ENCODE measurements at places on chromosomes 3 and 15.

DNA sequence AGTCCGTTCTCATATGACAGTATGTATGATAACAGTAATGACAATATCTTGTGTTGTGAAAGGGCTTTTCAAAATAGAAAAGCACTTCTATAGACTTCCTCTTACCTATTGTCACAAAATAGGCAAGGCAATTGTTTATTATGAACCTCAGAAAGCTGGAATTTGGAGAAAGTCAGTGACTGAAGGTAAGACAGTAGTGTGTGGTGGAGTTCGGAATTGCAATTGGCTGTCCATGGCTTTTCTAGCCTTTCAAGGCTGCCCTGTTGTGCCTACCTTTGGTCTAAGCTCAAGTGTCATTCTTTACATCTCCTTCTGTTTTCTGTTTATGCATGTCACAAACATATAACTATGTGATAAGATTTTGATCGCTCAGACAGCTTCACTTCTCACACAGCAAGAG is 219.3 kb upstream of the NR2E3 start:
- no peak for DNase-seq

DNA sequence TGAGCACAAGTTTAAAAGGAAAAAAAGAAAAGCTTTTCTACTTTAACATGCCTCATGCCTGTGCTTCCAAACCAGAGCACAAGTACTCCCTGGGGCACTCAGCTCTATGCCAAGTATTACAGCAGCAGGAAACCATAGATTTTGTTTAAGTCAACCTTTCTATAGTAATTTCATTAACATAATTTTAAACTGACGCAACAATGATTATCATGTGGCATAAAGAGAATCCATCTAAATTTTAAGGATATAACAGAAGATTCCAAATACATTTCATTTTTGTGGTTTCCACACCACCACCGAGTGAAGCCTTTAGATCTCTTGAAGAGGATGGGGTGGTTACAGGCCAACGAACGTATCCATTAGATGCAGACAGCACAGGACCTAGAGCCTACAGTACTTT is 112.1 kb downstream of the TNIK start:
- DNase-seq, result no peak

DNA sequence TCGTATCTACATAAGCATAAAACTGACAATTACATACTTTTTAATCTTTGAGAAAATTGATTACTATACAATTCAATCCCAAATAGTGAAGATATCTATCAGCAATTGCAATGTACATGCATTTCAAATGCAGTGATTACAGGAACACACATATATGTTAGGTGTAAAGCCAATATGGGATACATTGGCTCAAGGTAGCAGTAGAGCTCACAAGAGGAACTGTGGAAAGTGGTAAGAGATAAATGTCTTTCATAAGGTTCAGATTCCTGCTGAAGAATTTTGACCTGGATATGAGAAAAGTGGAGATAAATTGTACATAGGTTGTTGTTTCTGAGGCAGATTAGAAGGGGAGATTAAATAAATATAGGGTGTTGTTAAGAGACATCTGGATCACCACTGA is 1280.5 kb downstream of the OTOL1 start:
- DNase-seq, result no peak

DNA sequence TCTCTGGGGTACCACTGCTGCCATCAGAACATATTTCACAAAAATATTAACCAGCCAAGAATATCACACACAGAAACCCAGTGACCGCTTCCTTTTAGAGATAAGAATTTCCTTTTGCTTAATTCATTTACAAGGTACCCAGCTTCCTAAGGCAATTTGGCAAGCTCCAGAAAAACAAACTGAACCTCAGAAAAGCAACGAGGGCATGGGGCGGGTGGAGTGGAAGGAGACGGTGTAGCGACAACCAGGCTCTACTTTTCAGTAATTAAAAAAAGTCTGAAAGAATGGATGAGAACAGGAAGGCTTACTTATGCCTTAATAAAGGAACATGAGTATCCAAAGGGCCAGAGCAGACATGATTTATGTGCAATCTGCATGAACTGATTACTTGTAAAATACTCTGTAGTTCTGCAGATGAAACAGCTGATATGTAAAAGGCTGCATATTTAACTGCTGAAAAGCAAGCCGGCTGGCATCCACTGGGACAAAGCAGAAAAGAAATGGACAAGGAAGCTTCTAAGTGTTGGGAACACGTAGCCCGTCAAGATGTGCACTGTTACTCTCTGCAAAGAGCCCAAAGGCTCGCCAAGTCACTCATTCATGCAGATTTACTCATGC is 18.6 kb downstream of the RFTN1 start:
- no peak for DNase-seq

GRCh38 chr3:28900301-28900700 is 380.6 kb upstream of the RBMS3 start:
- no peak for DNase-seq

DNA sequence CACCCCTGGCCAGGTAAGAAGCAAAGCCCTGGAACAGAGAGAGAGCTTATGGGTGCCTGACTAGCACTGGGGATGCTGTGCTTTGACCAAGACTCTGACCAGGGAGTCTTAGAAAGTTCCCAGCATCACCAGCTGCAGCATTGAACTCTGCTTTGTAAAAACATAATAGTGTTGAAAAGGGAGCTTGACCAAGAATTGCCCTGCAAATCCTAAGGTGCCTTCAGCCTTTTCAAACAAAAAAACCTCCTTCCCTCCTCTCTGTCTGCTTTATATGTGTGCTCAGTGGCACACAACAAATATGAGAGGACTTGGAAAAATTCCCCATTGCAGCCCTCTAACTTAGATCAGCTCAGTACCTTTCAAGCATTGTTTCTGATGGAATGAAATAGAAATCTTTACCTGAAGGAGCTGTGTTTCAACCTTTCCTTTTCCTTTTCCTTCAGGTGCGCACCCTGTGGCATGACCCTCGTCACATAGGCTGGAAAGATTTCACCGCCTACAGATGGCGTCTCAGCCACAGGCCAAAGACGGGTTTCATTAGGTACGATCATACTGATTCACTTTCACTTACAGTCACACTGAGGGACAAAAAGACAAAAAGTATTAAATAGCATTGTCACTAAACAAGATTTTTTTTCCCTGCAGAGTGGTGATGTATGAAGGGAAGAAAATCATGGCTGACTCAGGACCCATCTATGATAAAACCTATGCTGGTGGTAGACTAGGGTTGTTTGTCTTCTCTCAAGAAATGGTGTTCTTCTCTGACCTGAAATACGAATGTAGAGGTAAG is 13.0 kb downstream of the THBS1 start:
- no peak for DNase-seq

- DNase-seq, result no peak
Observed at GRCh38 chr3:195023989-195024388, 247.0 kb downstream of the XXYLT1 start.

- no peak for DNase-seq
Observed at GRCh38 chr3:35944926-35945710, 305.8 kb downstream of the ARPP21 start.

GRCh38 chr3:140081887-140082286 is 146.9 kb downstream of the CLSTN2 start:
- no peak for DNase-seq

DNA sequence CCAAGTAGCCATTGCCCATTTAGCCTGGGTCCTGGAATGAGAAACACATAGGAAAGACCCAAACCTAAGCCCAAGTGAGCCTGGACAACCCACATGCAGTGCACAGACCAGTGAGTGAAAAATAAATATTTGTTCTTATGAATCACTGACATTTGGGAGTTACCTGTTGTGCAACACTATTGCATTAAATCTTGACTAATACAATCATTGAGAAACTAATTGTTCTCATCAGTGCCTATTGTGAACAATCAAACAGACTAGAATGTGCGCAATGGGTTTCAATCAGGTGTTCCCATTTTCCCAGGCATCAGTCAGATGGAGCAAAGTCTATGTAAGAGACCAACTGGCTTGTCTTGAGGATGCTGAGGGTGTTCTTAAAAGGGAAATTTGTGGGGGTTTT is 54.7 kb upstream of the CNOT10 start:
- DNase-seq, result no peak

- DNase-seq, result no peak
Observed at GRCh38 chr3:127961124-127961523, 46.1 kb downstream of the KBTBD12 start.

DNA sequence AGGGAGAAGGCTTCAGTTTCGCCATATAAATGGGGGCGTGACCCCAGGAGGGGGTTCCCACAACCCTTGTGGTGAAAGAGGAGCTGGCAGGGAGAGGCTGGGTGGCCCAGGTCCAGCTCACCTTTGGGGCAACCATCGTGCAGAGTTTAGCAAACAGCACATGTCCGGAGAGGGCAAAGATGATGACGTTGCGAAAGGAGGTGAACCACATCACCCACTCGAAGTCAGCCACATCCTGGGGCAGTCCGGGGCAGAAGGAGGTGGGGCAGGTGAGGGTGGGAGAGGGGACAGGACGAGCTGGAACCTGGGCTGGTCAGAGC is 3.7 kb downstream of the HHATL start:
- no peak for DNase-seq

GRCh38 chr3:8485943-8486342 is 15.7 kb upstream of the LMCD1 start:
- no peak for DNase-seq

GRCh38 chr3:112429960-112430359 is 69.3 kb downstream of the BTLA start:
- no peak for DNase-seq

GRCh38 chr15:85828874-85829273 is 34.1 kb upstream of the KLHL25 start:
- no peak for DNase-seq

DNA sequence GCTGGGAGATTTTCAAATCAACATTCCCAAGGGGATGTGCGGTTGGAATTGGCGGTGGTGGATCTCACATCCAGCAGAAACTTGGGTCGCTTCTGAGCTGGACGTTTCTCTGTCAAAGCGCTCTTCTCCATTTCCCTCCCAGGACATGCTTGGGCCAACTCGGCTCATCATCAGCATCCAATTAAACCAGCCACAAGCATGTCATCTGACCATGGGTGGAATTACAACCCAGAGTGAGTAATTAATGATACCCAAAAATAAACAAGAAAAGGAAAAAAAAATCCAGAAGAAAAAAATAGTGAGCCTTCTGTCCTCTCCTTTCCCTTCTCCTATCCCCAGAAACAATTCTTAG is 111.2 kb downstream of the XXYLT1 start:
- DNase-seq, result no peak

- DNase-seq, result peak; percentile 54
Observed at GRCh38 chr15:97114900-97115760, 784.6 kb downstream of the NR2F2 start.

- DNase-seq, result no peak
Observed at GRCh38 chr3:122295266-122296062, 29.6 kb upstream of the CSTA start.

DNA sequence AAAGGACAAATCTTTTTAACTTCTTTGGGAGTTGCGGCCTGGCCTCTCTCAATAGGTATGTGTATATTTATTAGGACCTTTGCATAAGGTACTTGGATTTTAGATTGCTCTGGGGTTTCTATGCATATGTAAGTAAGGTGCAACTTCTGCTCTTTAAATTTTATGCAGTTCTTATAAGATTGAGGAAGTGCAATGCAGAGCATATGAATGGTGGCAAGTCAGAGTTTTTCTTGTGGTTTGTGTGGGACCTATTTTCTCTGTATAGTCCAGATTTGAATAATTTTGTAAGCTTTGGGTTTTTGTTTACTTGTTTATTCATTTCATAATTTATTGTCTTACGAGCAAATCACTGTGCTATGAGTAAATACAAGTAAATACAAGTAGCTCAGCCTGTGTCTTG is 101.5 kb downstream of the ATG7 start:
- DNase-seq, result no peak

Data from islet precursor cell (in vitro differentiated cells).